ENCODE measurements at places on chromosomes 3 and 15.

GRCh38 chr3:45272032-45272810 lies 46.1 kb upstream of the TMEM158 start:
- DNase-seq, result no peak

DNA sequence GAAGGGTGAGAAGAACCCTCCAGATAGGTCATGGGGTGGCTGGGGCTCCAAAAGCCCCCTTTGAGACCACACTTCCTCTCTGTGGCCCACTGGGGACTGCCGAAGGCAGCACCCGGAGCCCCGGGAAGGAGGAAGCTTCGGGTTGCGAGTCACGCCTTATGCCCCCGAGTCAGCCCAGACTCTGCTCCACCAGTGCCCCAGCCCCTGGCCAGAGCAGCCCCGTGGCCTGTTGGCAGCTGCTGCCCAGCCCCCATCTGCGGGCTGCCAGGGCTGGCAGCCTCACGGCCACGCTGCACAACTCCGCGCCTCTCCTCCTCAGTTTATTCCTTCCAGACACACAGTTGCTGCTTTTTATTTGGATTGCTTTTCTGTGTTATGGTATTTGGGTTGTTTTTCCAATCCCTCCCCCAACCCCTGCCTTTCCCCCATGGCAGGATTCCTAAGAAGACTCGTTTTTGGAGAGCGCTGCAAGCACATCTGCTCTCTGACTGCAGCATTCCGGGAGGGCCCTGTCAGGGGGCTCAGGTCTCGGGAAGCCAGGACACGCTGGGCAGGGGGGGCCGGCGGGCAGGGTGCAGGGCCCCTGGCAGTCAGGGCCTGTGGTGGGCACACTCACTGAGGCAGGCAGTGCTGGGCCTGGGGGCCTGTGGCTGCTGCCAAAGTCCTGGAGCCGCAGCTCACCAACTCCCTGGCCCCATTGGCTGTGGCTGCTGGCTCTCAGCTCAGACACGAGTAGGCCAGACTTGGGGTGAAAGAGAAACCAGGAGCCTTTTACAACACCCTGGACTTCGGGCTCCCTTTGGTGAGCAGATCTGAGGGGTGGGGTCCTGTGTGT lies 20.2 kb downstream of the MAGEF1 start:
- no peak for DNase-seq

- DNase-seq, result no peak
Measured at GRCh38 chr15:100207053-100207452, 134.7 kb downstream of the ADAMTS17 start.

GRCh38 chr3:118550122-118550521 lies 484.5 kb downstream of the IGSF11 start:
- DNase-seq, result no peak

- DNase-seq, result no peak
Measured at GRCh38 chr3:36193448-36193847, 186.9 kb upstream of the STAC start.
